ENCODE measurements at places on chromosomes 1 and 21. TPM values are rescaled to one million over a fixed set of nuclear protein-coding genes. Genes with fewer than 3 reads are reported as not detected.

- DNase-seq, result no peak
Measured at GRCh38 chr1:204420039-204421004, 8.7 kb upstream of the PPP1R15B start.

GRCh38 chr1:205542367-205542766 lies 37.9 kb downstream of the CDK18 start:
- DNase-seq, result peak; percentile 76

Gene FCGR3A
- 14.7 TPM for total RNA-seq

Gene CELF3
- not detected for total RNA-seq

GRCh38 chr1:20385630-20386029 lies 95.0 kb downstream of the VWA5B1 start:
- DNase-seq, result peak; percentile 39

Gene LCE3E
- not detected for total RNA-seq

DNA sequence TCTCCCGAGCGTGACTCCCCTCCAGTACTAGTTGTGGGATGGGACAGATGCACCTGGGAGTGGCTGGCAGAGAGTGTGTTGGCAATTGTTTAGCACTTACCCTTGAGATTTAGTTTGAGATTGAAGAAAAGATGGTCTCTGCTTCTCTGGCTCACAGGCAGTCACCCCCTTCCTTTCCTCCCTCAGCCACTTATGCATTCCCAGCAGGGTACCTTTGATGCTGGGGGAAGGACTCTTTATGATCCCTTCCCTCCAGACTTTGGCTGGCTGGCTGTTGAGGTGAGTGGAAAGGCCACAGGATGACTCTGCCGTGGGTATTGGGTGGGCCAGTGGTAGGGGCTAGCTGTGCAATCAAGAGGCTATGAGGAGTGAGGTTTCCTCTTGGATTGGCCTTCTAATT lies 236.8 kb downstream of the CAMTA1 start:
- no peak for DNase-seq

- DNase-seq, result no peak
Measured at GRCh38 chr1:189616893-189617292, 860.8 kb downstream of the BRINP3 start.

Gene OPRD1
- not detected for total RNA-seq

- no peak for DNase-seq
Measured at GRCh38 chr21:41707960-41708330, 58.9 kb downstream of the RIPK4 start.

DNA sequence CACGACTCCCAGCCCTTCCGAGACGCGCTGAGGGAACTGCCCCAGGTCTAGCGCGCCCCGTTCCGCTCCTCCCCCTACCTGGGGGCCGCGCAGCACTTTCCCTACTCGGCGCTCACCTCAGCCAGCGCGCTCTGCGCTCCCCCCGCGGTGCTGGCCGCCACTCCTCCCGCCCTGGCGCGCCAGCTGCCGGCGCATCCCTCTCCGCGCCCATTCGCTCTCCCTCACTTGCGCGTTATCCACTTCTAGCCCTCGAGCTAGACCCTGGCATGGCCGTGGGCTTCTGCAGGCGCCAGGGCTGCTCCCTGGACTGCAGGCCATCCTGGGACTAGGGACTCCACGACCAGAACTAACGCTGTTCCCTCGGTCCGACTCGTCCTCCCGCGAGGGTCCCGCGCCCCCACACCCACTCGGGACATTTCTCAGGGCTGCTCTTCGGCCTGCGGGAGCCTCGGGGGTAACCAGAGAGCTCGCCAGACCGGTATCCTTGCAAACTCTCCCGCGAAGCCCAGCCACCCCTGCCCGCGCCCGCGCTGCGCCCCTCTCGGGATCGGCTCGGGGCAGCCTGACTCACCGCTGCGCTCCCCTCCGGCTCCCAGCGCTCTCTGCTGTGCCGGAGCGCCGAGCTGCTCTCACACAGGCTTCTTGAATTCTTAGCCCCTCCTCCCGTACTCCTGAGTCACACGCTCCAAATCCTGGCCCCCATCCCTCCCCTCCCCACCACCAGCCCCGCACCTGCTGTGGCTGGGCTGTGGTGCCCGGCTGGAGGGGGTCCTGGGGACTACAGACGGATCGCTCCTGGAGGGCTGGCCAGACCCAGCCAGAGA lies at the start of gene NGF:
TSS of gene NGF (minus strand) at position 617 of the 824 bp plus-strand sequence. CDS start 51,454 bp downstream, outside the sequence.
- no peak for DNase-seq

DNA sequence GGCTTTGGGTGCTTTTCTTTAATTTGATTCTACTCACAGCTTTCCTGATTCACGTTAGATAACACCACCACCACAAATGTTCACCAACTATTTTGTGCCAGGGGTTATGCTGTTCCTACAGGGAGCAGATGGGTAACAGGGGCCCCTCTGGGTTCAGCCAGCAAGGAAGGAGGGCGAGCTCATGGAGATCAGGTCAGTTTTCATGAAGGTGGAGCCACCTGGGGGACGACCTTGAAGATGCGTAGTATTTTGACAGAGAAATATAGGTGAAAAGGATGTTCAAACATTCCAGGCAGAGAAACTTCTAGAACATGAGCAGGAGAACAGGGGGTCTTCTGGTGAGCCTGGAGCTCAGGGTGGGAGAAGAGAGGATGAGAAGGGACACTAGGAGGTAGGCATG lies 28.9 kb downstream of the KIAA0040 start:
- no peak for DNase-seq

All from cardiac septum (tissue), 1 donor.